ENCODE measurements at places on chromosomes 2 and 18.

DNA sequence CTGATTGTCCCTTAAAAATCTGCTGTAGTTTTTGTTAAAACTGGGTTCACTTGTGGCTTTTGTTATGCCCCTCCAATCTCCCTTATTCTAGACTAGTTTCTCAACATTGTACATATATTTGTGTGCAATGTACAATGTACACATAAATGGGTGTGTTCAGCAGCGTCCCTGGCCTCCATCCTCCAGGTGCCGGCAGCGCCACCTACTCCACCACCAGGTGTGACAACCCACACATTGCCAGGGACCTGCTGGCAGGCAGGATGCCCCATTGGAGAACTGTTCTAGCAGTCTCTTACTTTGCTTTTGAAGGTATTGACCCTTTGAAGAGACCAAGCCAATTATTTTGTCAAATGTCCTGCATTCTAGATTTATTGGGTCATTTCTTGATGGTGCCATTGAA is 75.4 kb downstream of the SH3RF3 start:
- DNase-seq: no peak

GRCh38 chr2:220670511-220670910 is 901.6 kb downstream of the EPHA4 start:
- DNase-seq: no peak

- no peak for DNase-seq
Measured at GRCh38 chr2:205462681-205463345, 219.5 kb upstream of the NRP2 start.

GRCh38 chr2:215598376-215598975 is 162.6 kb upstream of the FN1 start:
- peak; percentile 96 for DNase-seq

DNA sequence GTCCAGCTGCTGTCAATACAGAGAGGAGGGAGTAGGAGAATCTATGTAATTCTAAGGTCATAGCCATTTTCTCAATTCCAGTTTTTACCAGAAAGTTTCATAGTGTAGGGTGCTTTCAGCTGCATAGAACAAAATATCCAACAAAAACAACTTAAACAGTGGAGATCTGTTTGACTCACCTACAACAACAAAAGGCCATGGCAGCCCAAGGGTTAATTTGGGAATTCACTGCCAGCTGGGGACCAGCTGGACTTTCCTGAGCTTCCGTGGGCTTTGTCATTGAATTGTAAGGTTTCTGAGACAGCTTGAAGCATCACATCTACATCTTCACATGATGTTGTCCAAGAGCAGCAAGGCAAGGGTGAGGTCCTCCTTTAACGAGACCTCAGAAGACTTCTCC is 512.7 kb downstream of the IRS1 start:
- DNase-seq: no peak

- no peak for DNase-seq
Measured at GRCh38 chr2:238496756-238497609, 70.3 kb downstream of the ASB1 start.

- no peak for DNase-seq
Measured at GRCh38 chr2:179636995-179637394, 224.4 kb downstream of the ZNF385B start.

Data from fibroblast of lung (primary cell).